Kasumi-1 (cell line): ENCODE measurements at places on chromosomes 6 and 20.
A peak's percentile ranks its signal among the peaks of the same experiment; 100 is the strongest.

DNA sequence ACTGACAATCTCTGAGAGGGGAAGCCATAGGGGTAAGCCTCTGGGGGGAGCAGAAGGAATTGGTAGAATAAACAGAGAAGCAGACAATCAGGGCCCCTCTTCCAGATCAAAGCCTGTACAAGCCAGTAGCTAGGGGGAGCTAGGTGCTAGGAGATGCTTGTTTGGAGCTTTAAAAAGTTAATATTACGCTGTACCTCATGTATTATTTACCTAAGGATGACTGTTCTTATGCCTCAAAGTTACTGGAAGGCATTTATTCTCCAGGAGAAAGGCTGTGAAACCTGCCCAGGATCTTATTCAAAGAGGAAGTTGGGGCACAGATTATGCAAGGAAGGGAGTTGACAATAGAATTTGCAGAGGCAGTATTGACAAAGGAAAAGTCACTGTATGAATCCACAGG is 111.8 kb upstream of the SLC35F1 start:
- peak; percentile 47 for DNase-seq

GRCh38 chr20:19868441-19868840 is 110.4 kb downstream of the RIN2 start:
- DNase-seq, result no peak

DNA sequence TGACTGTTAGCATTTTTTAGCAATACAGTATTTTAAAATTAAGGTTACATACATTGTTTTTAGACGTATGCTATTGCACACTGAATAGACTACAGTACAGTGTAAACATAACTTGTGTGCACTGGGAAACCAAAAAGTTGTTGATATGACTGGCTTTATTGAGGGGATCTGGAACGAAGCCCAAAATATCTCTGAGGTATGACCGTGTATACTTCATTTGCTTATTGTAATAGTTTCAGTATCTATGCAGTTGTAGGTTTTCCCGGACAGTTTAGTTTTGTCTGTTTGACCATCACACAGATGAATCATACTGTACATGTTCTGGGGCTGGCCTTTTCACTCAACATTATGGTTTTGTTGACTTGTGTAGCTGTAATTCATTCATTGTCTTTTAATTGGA is 6.9 kb upstream of the ZBTB12 start:
- DNase-seq, result no peak

GRCh38 chr6:100103931-100104330 is 109.9 kb upstream of the MCHR2 start:
- no peak for DNase-seq

DNA sequence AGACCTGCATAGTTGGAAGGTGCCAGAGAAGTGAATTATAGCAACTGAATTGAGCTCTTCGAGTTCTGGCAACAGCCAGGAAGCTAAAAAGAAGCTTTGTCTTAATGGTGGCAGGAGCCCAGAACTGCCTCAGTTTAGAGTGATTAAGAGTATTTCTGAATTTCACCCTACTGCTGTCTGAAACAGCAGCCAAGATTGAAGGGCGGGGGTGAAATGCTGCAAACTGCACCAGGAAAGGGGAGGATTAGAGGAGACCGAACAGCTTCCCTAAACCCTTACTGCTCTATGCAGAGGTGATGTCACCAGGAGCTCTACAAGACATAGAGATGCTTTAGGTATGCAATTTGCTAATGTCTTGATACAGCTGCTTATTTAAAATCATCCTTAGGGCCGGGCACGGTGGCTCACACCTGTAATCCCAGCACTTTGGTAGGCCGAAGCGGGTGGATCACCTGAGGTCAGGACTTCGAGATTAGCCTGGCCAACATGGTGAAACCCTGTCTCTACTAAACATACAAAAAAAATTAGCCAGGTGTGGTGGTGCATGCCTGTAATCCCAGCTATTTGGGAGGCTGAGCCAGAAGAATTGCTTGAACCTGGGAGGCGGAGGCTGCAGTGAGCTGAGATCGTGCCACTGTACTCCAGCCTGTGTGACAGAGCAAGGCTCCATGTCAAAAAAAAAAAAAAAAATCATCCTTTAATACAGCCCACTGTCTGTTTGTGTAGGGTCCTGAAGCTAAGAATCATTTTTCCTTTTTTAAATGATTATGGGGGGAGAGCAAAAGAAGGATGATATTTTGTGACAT is 91.7 kb upstream of the IYD start:
- no peak for DNase-seq

DNA sequence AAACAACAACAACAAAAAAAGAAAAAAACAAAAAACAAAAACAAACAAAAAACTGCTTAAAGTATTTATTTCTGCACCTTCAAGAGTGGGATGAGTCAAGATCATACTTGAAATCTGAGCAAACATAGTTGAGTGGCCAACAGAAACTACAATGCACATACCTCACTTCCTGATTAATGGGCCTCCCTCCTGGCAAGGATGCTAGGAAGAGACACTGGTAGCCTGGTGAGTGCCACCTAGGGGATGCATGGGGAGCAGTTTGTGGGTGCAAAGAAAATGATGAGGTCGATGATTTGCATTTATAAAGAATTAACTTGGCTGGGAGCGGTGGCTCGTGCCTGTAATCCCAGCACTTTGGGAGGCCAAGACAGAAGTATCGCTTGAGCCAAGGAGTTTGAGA is 808.1 kb downstream of the MAFB start:
- DNase-seq, result no peak

- DNase-seq, result no peak
Observed at GRCh38 chr20:63293871-63294535, 1.0 kb downstream of the COL20A1 start.

DNA sequence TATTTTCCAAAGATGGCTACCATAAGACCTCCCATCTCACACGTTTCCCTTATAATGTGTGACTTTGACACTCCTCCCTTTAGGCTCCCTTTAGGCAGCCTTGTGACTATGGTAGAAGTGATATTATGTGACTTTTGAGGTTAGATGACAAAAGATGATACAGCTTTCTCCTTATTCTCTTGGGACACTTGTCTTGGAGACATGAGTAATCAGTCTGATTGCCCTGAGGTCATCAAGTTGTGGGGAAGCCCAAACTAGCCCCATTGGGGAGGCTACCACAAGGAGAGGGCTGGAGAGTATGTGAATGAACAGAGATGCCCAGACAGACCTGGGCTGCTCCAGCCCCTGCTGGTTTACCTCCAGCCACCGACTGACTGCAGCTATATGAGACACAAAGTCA is 10.6 kb upstream of the DLK2 start:
- no peak for DNase-seq

- DNase-seq, result no peak
Observed at GRCh38 chr6:151690303-151690702, 117.2 kb upstream of the ESR1 start.

- DNase-seq, result no peak
Observed at GRCh38 chr6:20129290-20130088, 82.8 kb downstream of the MBOAT1 start.

DNA sequence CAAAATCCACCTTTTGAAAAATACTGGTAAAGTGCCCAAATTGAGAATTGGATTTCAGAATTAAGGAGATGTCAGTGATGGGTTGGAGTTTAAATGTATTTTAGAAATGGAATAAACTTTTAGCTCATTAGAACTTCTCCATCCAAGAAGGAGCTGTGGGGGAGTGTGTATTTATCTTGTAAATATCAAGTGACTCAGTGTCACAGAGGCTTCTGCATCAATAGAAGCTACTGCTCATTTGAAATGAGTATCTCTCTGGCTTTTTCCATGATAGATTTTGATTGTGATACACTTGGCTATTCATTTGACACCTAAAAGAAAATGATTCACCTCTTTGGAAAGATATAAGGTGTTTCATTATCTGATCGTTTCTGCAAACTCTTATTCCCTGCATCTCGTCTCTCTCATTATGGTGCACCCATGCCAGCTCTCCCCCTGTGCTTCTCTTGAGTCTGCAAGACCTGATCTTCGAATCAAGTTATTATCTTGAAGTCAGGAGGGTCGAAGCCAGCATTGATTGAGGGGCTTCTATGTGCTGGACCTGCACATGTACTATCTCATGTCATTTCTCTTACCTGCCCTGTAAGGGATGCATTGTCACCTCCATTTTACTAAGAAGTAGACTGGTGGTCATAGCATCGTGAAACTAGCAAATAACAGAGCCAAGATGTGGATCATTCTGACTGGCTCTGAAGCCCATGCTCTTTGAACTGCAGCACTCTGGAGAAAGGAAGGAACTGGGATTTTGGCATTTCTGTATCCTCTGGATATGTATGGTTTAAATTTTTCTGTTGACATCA is 30.1 kb downstream of the VAPB start:
- no peak for DNase-seq

DNA sequence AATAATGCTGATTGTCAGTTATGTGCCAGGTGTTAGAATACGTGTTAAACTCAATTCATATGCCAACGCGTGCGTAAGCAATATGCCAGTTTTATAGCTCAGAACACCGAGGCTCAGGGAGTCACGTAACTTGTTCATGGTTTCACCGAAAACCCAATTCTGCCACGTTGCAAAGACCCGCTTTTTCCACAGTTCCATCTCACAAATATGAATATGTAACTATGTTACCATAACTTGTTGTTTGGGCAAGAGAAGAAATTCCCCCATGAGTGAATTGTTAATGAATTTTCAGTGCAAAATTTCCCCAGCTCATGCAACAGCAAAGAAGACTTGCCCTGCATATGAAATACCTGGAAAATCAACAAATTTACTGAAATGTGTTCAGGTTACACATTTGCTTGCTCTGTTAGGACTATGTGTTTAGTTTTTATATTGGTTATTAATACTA is 30.1 kb downstream of the SF3B5 start:
- DNase-seq, result no peak

DNA sequence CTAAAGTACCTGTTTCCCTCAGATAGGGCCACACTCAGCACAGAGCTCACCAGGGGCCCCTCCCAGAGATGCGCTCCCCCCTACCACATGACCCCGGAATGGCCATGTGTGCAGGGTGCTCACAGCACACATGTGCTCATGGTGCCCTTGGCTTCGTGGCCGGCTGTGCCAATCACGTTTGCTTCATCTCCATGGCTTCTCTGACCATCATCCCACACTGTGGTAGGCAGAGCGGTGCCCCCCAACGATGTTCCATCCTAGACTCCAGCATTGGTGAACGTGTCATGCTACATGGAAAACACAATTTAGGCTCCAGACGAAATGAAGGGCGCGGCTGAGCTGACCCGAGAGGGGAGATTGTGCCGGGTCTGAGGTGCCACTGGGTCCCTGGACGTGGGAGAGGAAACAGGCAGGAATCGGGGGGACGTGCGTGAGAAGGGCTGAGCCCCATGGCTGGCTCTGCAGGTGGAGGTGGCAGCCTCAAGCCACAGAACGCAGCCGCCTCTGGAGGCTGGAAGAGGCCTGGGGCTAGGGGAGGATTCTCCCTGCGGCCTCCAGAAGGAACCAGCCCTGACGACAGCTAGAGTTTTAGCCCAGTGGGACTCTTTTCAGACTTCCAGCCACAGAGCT is 126.5 kb downstream of the DLL1 start:
- DNase-seq, result no peak

DNA sequence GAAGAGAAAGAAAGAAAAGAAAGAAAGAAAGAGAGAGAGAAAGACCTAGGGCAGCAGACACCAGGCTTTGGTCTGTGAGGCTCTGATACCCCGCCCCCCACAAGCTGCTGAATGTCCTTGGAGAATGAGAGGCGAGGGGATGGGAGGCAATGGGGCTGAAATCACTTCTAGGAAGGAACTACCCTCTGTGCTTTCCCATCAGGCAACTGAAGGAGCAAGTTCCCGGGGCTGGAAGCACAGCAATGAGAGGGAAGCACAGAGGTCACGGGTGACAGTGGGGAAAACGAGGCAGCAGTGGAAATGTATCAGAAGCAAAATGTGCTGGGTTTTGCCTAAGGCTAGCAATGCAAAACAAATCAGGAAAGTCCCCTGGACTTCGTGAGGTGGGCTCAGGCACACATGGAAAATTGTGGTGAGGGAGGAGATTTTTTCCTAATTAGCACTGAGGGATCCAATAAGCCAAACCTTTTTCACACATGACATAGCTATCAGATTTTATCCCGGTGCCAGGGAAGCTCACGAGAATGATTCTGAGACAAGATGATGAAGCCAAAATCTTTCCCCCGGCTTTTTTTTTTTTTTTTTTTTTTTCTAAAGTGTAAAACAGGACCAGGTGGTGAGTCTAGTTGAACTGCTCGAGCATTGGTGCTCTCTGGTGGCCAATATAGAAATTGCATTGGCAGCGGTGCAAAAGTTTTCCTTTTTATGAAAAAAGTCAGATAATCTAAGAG is 16.8 kb upstream of the ARFGEF2 start:
- DNase-seq, result peak; percentile 77

DNA sequence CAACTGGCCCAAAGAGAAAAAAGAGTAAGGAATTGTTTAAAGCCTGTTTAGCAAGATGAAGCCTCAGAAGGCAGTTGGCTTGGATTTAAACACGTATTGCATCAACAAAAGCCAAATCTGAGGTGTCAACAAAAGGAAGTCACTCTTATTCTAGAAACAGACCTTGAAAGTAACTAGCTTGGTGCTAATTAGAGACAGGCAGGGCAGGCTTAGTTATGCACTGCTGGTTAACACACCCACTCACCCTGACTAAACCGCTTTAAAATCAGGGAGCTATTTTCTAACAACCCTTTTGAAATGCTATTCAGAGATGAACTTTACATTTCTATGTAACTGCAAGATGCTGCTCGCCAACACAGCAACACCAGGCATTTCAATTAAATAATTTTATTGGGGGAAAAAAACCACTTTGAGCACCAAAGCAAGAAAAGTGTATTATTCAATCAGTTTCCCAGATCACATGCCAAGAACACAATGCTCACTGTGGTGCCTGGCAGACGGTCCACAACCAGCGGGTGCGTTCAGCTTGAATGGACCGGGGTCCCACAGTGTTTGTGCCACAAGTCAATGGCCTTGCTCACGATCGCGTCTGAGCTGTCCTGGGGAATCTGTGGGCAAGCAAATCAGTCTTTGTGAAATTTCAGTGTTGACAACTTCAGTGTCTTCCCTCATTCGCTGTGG is 23.6 kb downstream of the TBC1D7 start:
- DNase-seq, result no peak

GRCh38 chr20:35179292-35180212 is 7.7 kb downstream of the PROCR start:
- DNase-seq, result no peak

- no peak for DNase-seq
Observed at GRCh38 chr20:41080866-41081265, 52.2 kb downstream of the TOP1 start.
